ENCODE measurements at places on chromosomes 2 and 18. TPM values are rescaled to one million over a fixed set of nuclear protein-coding genes. Genes with fewer than 3 reads are reported as not detected.

The POTEJ gene
- 0.09 TPM for total RNA-seq

The MRO gene
- total RNA-seq, result not detected

The UGT1A3 gene
- not detected for total RNA-seq

The GREB1L gene
- 1.2 TPM for total RNA-seq

The CENPA gene
- total RNA-seq, result 5.2 TPM
